Activated CD4-positive, CD25-positive, alpha-beta regulatory T cell (primary cell): ENCODE measurements at places on chromosomes 11 and 22.
A peak's percentile ranks its signal among the peaks of the same experiment; 100 is the strongest.

DNA sequence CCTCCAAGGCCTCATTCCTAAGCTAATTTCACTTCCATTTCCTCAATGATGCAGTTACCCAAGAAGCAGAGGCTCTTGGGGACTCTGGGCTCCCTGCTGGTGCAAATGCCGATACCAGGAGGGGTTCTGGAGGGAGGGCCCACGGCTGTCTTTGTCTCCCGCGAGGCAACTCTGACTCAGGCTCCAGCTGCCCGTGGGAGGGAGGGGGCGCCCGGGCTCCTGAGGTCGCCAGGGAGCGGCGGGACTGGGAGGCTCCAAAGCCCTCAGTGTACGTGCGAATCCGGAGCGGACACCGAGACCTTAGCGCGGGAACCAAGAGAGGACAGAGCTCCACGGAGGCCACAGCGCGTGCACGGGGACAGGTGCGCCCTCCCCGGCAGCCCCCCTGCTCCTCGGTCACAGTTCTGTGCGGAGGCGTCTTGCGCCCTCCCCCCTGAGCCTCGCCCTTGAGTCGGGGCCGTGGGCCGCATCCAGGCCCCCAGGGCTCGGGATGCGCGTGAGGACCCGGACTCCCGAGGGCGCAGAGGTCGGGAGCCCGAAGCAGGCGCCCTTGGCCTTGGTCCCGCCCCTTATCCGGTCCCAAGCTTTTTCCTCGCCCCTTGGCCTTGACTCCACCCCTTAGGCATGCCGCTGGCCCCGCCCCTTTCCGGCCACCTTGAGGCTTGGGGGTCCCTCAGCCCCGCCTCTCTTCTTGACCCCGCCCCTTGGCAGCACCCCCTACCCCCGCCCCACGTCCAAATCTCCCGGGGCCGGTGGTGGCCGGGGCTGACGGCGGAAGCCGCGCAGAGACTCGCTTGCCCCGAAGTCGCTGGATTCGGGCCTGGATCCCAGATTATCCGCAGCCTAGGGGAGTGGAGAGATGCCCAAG lies 4.7 kb upstream of the SHISA8 start:
- no peak for DNase-seq

DNA sequence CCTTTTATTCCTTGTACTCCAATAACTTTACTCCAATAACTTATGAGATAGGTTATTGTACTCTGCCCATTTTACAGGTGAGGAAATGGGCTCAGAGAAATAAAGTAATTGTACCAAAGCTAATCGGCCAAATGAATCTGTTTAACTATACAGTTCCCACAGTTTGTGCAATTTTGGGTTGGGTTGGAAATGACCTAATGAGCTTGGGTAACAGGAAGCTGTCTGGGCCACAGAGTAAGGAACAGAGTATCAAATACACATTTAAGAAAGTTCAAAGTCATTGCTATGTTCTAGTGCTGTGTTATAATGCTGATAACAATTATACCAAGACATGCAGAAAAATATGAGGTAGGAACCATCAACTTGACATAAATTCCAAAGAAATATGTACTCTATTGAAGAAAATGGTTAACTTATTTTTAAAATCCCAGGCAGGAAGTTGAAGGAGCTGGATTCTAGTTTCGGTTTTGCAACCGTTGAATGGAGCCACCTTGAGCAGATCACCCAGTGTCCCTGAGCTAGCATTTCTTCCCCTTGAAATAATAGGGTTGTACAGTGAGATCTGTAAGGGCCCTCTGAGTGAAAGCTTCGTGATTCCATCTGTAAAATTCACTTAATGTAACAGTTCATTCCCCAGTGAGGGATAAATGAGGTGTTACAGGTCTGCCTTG lies 360.9 kb upstream of the NARS2 start:
- no peak for DNase-seq

DNA sequence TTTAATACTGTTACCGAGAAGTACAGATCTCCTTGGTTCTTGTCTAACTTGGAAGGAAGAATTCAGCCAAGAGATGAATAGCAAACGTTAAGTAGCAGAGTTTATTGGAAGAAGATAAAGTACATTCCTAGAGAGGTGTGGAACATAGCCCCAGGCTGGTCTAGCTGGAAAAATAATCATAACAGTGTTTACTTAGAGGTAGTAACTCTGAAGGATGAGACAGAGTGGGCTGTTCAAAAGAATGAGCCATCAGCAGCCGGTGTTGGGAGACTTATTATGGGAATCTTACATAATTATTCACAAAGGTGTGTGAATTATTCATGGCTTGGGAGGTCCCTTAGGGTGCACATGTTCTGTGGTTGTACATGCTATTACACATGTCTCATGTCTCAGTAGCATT lies 276.5 kb downstream of the LUZP2 start:
- DNase-seq = no peak

GRCh38 chr11:96567667-96568066 lies 177.9 kb downstream of the JRKL start:
- DNase-seq = no peak

GRCh38 chr22:49080631-49081030 lies 747.0 kb downstream of the BRD1 start:
- DNase-seq = no peak

- peak; percentile 8 for DNase-seq
Measured at GRCh38 chr11:120210626-120211521, at the start of gene OAF. Gene OAF, plus strand, starts transcription at chr11:120211032. Its CDS starts 248 bp downstream, at chr11:120211280.

- DNase-seq = no peak
Measured at GRCh38 chr11:64772303-64773018, 5.9 kb downstream of the SF1 start.

DNA sequence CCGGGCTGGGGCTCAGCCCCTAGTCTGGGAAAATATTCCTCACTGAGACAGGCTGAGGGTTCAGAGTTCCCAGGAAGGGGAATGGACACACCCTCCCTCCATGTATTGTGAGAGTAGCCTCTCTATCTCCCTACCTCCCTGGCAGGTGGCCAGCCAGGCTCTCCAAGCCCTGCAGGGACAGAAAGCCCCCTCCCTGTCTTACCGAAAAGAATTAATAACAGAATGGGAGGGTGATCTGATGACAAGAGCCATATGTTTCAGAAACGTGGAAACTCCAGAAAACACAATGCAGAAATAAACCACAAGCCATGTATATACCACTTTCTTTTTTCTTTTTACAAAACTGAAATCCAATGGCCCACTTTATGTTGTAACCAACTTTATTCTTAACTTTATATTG lies 140.0 kb downstream of the CHST1 start:
- DNase-seq = no peak

DNA sequence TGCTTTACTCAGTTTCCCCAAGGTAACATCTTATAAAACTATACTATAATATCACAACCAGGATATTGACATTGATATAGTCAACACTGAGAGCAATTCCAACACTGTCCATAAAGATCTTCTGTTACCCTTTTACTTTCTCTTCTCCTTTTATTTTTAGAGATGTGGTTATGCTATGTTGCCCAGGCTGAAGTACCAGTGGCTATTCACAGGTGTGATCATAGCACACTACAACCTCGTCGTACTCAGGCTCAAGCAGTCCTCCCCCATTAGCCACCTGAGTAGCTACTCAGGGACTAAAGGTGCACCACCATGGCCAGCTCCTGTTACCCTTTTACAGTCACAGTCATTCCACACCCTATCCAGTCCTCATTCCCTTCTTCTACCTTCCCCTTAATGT lies 119.7 kb downstream of the CWF19L2 start:
- DNase-seq = no peak

DNA sequence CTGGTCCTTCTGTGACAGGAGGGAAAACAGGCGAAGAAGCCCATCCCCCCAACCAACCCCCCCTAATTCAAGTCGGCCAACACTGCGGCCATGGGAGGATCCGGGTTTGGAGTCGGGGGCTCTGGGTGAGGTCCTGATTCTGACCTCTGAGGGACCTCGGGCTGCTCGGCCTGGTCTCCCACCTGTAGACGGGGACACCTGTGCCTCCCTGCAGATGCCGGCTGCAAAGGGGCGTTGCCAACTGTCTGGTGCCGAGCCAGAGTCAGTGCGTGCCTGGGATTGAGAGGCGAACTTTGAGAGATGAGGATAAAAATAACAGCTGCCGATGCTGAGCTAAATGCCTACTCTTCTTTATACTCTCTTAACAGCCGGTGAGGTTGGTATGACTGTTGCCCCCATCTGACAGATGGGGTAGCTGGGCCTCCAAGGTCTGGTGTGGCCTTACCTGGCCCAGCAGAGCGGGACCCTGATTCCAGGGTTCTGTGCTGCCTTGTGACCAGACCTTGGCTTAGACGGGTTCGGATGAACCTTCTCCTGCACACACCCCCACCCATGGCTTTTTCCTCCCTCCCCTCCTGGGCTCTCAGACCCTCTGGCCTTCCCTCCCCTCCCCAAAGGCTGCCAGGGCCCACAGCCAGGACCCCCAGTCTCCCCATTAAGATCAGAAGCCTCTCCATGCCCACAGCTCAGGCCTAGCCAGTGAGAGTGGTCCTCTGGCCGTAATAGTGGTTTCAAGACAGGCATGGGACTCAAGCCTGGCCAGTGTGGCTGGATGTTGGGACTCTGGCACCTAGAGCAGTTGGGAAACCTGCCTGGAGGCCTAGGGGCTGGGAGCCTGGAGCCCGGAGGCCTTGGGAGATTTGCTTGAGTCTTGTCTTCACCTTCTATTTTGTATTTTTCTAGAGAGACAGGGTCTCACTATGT lies 41.7 kb downstream of the KCNJ4 start:
- no peak for DNase-seq

- no peak for DNase-seq
Measured at GRCh38 chr11:27438595-27438981, 34.0 kb downstream of the LGR4 start.

DNA sequence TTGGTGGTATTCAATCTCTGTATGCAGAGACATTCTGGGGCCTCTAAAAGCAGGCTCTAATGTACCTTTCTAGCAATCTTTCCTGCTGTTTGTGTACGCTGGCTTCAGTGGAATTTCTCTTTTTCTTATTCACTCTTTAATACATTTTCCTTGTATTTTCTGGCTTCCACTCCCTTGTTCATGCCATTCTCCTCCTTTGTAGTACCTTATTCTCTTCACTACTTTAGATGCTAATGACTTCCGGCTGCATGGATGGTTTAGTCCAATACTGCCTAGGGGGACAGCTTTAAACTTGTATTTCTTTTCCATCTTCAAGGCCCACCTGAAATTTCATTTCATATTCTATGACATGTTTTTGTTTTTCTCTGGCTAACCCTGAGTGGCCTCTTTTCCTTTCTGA lies 40.2 kb downstream of the DDX10 start:
- DNase-seq = no peak

DNA sequence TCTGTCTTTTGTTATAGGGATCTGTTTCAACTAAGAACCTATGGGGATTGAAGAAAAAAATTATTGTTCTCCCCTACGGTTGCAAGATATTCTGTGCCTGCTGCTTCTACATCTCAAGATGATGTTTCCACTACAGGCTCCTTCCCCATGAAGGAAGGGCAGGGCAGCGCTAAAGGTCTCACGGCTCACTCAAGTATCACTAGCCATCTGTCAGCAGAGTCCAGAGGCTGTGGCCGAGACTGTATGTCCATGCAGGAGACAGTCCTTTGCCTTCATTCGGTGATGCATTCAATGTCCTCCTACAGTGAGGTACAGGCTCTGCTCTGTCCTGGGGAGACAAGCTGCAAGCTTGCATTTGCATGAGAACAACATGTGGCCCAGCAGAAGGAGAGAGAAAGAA lies 518.0 kb downstream of the OPCML start:
- no peak for DNase-seq

- no peak for DNase-seq
Measured at GRCh38 chr11:108895579-108896480, 231.0 kb downstream of the DDX10 start.

DNA sequence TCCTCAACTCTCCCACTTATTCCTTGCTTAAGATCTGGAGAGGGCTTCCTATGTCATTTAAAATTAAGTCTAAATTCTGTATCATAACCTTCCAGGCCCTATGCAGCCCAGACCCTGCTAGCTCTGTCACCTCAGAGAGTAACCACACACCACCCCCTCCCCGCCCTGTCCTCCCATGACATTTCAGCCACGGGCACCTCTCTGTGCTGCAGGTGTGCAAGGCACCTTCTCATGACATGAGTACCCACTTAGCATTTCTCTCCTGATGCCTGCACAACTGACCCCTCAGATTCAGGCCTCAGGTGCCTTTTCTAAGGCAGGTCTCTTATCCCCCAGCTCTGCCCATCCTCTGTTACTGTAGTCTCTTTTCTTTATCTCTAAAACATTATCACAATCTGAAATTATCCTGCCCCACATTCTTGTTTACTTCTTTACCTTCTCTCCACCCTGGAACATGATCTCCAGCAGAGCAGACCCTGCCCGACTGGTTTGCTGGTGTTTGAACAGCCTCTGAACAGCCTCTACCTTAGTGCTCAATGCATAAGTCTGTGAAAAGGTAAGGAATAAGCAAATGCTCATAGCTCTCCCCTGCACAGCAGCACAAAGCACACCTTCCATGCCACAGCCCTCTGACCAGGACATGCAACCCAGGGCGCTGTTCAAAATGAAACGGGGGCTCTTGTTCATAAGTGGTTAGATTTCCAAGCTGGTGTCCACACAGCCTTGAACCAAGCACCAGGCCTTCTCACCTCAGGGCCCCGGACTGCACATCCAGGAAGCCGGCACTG lies 196.1 kb upstream of the B3GAT1 start:
- no peak for DNase-seq

DNA sequence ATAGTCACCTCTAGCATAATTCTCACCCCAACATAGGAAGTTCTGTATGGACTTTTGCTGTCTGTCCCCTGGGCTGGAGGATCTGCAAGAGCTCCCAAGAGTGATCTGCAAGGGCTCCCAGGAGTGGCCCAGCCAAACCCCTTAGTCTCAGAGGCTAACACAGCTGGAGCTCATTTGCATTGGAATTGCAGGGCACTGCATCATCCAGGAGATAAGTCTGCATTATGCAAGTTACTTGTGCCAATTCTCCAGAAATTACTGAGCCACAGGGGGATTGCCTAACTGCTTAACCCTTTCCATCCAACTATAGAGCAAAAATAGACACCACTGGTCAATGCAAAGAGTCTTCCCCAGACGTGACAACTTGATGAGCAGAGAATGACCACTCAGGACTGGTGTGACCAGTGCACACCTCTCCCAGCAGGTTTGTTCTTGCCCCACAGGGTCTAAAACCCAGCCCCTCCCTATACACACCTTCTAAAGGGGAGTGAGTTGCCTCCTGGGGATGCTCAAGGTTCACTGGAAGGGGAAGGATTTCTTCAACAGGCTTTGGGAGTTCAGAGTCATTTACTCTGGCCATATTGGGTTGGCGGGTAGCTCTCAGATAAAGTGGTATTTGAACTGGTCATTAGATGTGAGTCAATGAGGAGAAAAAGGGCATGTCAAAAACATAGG lies 38.4 kb downstream of the POU2AF3 start:
- DNase-seq = no peak

GRCh38 chr11:126669416-126669815 lies 313.9 kb downstream of the ST3GAL4 start:
- no peak for DNase-seq

- DNase-seq = no peak
Measured at GRCh38 chr11:94790661-94791180, 22.6 kb downstream of the AMOTL1 start.

GRCh38 chr11:77072851-77073327 lies 6.1 kb downstream of the CAPN5 start:
- DNase-seq = no peak

GRCh38 chr11:102276362-102276761 lies 40.9 kb upstream of the BIRC3 start:
- no peak for DNase-seq
